ENCODE measurements at places on chromosomes 6 and 20. TPM values are rescaled to one million over a fixed set of nuclear protein-coding genes. Genes with fewer than 3 reads are reported as not detected.

DNA sequence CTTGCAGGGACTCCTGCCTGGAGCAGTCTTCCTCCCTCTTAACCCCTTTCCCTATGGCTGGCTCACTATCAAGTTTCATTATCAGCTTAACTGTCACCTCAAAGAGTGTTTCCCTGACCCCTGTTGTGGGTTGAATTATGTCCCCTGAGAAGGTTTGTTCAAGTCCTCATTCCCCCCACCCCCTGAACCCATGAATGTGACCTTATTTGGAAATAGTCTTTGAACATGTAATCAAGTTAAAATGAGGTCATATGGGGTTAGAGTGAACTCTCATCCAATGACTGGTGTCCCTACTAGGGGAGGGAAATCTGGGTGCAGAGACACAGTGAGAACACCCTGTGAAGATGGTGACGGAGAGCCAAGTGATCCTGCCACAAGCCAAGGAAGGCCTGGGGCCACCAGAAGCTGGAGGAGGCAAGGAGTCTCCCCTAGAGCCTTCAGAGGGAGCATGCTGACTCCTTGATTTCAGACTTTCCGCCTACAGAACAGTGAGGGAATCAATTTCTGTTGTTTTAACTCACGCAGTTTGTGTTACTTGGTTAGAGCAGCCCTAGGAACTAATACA, 165.2 kb upstream of the TOP1 start:
- no peak for DNase-seq

The SGK2 gene
- not detected for total RNA-seq

- DNase-seq, result no peak
Measured at GRCh38 chr6:112234601-112235000, 19.8 kb downstream of the LAMA4 start.

DNA sequence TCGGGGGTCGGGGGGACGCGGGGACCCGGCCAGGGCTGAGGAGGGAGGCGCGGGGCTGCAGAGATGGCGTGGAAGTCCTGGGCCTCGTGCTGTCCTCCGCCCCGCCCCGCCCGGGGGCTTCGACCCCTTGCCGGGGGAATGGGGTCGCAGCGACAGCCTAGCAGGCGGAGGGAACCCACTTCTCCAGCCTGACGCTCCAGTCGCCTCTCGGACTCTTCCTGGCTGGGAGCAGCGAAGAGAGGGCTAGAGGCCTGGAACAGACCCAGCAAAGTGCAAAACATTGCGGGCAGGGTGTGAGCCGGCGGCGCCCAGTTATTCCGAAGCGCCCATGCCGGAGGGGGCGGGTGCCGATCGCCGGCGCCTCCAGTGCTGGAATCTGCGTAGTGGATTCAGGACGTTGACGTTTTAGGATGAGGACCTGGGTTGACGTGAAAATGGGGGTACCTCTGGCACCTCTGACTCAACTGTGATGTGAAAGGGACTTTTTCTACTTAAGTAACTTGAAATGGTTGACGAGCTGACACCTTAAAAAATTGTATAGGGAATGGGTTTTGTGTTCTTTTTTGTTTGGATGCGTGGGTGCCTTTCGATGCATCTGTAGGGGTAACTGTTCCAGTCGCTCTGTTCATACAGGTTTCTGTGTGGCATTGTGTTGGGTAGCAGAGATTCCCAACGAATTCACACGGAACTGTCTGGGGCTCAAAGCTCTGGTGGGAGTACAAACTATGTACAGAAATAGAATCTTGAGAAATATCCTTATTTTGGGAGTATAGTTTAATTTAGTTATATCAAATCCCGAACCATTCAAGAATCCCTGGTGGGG, 1.4 kb downstream of the SLC35F1 start:
- peak; percentile 10 for DNase-seq

The VGLL2 gene
- not detected for total RNA-seq

DNA sequence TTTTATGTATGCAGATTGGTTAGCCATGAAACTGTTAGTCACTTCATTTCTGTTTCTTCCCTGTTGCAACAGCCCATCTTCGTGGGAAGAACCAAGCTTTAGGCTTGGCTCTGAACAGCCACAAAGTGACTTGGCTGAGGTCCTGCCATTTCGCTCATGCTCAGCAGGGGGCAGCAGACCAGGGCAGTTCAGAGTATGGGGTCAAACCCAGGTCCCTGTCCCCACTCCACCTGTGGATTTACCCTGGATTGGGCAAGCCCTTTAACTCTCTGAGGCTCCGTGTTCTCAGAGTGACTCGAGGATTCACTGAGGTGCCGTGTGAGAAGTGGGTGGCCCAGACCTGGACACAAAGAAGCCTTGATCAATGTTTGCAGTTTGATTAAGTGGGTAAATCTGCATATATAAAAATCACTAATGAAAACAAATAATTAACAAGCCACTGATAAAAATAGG, 19.8 kb upstream of the MAP1LC3A start:
- DNase-seq, result peak; percentile 49

GRCh38 chr20:32484225-32484957, 100.7 kb downstream of the NOL4L start:
- no peak for DNase-seq

Data from heart right ventricle (tissue), 16 donors.